Glutamatergic neuron (in vitro differentiated cells): ENCODE measurements at places on chromosomes 13 and 19. TPM values are rescaled to one million over a fixed set of nuclear protein-coding genes. Genes with fewer than 3 reads are reported as not detected.

Gene SAFB2
- total RNA-seq: 70.9 TPM

DNA sequence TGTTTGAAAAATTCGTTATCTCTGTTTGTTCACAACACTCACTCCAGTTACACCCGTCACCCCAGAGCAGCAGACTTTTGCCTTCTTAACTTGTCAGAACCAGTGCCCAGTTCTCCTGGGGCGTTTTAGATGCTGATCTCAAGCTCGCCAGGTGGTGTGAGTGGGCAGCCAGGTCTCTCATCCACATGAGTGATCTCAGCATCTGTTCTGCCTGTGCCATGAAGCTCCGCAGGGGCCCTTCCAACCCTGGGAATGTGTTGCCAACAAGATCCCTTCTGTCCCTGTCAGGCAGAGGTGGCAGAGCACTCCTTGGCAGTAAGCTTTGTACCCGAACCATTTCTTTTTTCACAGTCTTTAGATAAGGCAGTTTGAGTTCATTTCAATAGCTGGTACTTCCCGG lies 896.5 kb downstream of the UQCRFS1 start:
- H3K27ac ChIP-seq: no peak overlapping the region
- H3K4me1 ChIP-seq: no peaks in the 10 kb centered on the region
- H3K4me3 ChIP-seq: no peak overlapping the region
- H3K36me3 ChIP-seq: no peaks in the 10 kb centered on the region
- H3K27me3 ChIP-seq: peaks cover 3% of the 10 kb centered on the region

Gene ZNF429
- 29.8 TPM for total RNA-seq

DNA sequence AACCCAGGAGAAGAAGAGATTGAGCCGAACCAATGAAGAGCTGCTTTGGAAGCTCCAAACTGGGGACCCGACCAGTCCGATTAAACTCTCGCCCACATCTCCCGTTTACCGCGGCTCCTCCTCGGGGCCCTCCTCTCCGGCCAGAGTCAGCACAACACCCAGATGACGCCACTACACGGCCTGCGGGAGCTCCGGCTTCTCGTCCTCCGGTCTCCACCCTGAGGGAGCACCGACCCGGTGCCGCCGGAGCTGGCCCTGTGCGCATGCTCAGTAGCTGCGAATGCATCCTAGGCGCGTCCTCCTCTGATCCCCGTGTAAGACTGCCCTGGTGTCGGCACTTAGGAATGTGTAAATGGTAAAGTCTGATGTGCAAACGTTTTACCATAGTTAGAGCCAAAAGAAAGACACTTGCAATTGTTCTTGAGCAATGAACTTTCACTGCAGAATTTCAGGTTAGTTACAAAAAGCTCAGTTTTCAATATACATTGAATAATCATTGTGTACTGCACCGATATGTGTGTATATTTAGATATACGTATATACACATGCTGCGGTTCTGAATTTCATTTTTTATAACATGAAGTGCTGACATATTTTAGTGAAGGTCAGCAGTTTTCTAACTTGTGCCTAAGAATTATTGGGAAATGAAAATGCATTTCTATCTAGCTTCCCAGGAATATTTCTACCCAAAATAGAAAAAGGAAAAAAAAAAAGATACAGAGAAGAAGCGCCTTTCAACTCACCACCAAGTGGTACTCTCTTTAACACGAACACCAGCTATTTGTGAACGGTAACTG lies 92.2 kb downstream of the SLC7A1 start:
- H3K36me3 ChIP-seq: no peaks in the 10 kb centered on the region
- DNase-seq: no peak
- peaks cover 1% of the 10 kb centered on the region for H3K27me3 ChIP-seq
- peaks cover 28% of the 10 kb centered on the region for H3K4me1 ChIP-seq
- H3K27ac ChIP-seq: no peak overlapping the region

Gene ELSPBP1
- total RNA-seq: not detected

GRCh38 chr19:33902802-33903488 lies 106.3 kb downstream of the KCTD15 start:
- H3K4me3 ChIP-seq: no peak overlapping the region
- H3K27me3 ChIP-seq: peaks cover 4% of the 10 kb centered on the region
- peaks cover 3% of the 10 kb centered on the region for H3K4me1 ChIP-seq
- no peak overlapping the region for H3K27ac ChIP-seq
